ENCODE measurements at places on chromosomes 2 and 18.

DNA sequence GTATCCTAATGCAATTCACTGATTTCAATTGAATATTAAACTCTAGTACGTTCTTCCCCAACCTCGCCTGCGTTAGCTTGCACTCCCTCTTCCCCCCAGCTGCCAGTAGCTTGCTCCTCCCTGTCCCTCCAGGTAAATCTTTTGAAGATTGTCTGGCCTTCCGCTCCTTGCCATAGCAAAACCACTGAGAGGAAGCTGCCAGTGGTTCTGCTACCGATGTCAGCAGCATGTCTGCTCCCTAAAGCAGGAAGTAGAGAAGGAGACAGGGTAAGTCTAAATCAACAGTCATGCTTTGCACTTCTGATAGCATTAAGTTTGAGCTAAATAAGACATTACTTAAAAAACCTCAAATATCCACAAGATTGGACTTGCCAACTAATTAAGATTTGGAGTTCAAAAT lies 89.1 kb downstream of the SCN2A start:
- peak; percentile 18 for DNase-seq

- DNase-seq, result no peak
These were observed 212.5 kb upstream of the SMAD2 start for GRCh38 chr18:48142994-48143393.

DNA sequence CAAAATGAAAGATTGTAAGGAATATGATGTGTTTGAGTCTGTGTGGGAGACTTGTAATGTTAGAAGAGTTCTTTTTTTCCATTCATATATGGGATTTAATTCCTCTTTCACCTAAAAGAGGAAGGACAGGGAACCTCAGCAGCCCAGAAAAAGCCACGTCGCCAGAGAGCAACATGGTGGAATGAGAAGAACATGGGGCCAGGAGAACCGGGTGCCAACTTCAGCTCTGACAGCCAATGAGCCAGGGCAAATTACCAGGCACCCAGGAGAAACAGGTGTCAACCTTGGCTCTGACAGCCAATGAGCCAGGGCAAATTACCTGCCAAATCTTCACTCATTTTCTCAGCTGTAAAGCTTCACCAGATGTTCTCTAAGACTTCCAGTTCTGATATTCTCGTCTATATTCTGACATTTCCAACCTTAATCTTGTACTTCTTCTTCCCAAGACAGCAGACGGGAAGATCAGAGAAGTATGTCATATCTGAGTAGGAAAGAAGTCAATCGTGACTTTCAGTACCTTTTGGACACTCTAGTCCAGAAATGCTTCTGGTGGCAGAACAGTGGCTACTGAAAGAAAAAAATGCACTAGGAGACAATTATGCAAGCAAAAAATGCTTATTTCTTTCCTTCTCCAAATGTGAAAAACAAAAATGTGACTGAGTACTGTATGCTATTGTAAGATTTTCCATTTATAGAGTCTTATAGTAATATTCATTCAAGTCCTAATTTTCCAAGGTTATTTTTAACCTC lies 79.2 kb upstream of the COL5A2 start:
- DNase-seq, result no peak

GRCh38 chr18:79305911-79306310 lies 89.8 kb upstream of the NFATC1 start:
- DNase-seq, result no peak

DNA sequence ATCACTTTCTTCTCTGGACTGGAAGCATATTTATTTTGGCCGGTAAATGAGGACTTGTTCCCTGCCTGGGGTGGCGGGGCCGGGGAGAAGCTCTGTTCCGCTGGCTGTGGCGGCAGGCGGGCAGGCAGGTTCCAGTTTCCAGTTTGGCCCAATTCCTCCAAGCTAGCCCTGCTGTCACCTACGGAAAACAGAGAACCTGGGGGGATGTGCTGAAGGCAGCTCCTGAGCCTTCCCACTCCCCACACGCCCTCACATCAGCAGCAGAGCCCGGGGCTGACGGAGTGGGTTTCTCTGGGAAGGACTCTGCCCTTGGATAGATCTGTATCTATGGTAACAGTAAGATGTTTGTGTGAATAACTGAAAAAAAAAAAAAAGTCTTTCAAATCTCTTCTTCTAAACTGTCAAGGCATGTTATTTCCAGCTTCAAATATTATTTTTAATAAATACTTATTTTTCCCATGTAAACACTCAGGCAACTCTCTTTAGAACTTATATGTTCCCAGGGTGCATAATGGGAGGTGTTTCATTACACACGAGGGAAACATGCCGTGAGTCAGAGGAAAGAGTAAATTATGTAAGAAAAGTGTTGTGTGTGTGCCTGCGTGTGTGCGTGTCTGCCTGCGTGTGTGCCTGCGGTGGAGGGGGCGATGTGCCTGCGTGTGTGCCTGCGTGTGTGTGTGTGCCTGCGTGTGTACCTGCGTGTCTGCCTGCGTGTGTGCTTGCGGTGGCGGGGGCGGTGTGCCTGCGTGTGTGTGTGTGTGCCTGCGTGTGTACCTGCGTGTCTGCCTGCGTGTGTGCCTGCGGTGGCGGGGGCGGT lies 116.1 kb upstream of the ZNF516 start:
- DNase-seq, result no peak

DNA sequence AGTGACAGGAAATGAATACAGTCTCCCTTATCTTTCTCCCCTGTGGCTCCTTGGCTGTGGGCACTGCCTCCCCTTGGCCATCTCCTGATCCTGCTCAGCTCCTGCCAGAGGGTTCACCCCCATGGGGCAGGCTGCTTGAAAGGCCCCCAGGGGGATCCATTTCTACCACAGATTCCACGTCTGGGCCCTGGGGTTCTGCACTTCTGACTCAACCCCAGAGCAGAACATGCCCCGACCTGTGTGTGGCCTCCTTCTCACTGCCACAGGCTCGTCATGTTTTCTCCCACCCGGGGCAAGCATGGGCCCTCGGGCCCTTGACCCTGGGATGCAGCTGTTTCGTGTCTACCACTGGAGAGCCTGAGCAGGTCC lies 122.2 kb downstream of the ACKR3 start:
- DNase-seq, result no peak

DNA sequence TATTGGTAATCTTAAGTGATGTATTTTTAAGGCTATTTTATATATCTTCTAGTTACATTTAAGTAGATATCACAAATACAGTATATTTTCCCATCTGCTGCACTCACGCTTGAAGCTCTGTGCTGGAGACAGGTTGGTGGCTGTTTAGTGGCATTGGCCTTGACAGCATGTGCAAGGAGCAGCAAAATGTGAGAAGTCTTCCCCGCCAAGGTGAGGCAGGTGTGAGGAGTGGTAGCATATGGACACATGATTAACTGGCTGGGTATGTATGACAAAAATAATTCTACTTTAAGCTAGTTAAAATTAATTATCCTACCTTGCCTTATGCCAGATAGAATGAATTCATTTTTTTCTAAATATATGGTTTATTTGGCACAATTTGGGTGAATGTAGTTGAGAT lies 117.2 kb downstream of the CCDC102B start:
- no peak for DNase-seq

DNA sequence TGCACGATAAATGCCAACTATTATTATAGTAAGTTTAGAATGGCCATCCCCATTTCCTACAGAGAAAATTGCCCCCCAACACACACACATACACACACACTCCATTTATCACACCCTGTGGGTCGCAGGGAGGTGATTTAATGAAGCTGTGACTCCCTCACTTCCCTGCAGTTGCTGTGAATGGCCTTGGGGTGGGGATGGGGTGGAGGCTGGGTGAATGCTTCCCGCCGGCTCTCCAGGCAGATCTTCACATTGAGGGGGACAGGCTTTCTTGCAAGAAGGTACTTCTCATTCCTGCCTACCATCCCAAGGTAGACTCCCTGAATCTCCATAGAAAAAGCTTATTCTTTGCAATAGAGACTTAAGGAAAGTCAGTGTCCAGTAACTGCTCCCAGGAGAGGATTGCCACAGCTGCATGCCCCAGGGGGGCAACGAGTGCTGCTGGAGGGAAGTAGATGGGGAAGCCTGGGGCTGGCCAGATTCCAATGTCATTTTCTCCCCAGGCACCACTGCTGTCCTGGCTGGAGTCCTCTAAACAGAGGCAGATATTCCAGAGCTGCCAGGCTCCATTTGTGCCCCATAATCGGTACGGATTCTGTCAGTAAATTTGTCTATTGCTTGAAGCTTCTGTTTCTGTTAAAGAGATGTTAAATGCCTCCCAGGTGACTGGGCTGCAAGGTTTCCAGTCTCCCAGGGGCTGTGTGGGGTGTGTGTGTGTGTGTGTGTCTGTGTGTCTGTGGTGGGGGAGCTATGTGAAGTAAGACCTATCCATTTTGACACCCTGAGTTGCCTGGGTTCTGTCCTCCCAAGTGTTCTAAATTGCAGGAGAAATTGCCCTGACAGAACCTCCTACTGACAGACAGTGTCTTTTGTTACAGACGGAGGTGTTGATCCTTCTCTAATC lies 265.5 kb downstream of the SRBD1 start:
- DNase-seq, result no peak

- no peak for DNase-seq
These were observed 133.5 kb downstream of the SPTBN1 start for GRCh38 chr2:54589340-54590215.

GRCh38 chr2:238388794-238389193 lies 37.9 kb upstream of the ASB1 start:
- no peak for DNase-seq

GRCh38 chr18:62897153-62897552 lies 181.8 kb downstream of the PHLPP1 start:
- DNase-seq, result no peak

GRCh38 chr2:134361648-134362047 lies 107.8 kb downstream of the MGAT5 start:
- no peak for DNase-seq

DNA sequence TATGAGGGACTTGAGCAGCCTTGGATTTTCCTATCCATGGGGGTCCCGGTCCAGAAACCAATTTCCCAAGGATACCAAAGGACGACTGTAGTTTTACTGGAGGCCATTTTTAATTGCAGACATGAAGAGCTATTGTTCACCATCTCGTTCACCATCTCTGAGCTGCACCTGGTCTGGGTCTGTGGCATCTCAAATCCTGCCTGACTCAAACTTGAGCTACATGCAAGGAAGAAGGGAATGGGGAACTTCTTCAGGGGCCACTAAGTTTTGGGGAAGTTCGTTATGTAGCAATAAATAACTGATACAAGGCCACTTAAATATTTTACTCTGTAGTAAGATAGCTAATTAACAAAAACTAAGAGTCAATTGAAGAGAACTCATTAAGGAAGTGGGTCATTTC lies 2.1 kb upstream of the SMCHD1 start:
- peak; percentile 87 for DNase-seq

DNA sequence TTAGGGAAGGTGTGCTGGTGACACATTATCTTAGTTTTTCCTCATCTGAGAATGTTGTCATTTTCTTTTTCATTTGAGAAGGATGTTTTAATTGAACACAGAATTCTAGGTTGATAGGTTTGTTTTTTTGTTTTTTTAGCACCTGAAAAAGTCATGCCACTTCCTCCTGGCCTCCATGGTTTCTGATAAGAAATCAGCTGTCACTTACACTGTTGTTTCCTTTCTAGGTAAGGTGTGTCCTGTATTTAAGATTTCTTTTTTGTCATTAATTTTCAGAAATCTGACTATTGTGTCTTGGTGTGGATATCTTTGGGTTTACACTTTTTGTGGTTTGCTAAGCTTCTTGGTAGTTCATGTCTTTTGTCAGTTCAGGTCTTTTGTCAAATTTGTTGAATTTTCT lies 99.3 kb downstream of the ROCK1 start:
- DNase-seq, result no peak

GRCh38 chr2:46893269-46893939 lies 22.2 kb downstream of the MCFD2 start:
- DNase-seq, result no peak

GRCh38 chr2:202091476-202091875 lies 18.4 kb downstream of the KIAA2012 start:
- peak; percentile 84 for DNase-seq

- DNase-seq, result no peak
These were observed 16.4 kb downstream of the EMX1 start for GRCh38 chr2:72933646-72934151.

DNA sequence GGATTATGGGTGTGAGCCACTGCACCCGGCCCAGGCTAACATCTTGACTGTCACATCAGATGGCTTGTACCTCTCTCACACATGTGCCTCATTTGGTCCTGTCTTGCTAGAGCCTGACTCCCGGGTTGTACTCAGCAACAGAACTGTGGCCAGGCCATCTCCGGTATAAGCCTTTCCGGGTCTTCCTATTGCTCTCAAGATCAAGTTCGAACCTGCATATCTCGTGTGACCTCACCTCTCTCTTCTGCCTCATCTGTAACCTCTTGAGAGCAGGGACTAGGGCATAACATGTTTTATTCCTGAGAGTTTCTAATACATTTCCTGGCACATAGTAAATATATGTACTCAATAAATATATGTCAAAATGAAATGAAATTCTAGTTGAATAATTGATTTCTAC lies 114.0 kb downstream of the ACAA2 start:
- no peak for DNase-seq

DNA sequence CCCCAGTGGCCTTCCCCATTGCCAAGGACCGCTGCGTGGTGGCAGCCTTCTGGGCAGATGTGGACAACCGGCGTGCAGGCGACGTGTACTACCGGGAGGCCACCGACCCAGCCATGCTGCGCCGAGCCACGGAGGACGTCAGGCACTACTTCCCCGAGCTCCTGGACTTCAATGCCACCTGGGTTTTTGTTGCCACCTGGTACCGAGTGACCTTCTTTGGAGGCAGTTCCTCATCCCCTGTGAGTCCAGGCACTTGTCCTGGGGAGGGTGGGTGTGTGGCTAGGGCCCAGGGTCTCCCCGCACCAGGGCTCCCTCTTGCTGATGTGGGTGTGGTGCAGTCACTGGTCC lies 31.9 kb downstream of the SNED1 start:
- no peak for DNase-seq

GRCh38 chr18:2049986-2050385 lies 521.3 kb downstream of the METTL4 start:
- peak; percentile 85 for DNase-seq

GRCh38 chr2:184357033-184357432 lies 241.3 kb upstream of the ZNF804A start:
- DNase-seq, result no peak

DNA sequence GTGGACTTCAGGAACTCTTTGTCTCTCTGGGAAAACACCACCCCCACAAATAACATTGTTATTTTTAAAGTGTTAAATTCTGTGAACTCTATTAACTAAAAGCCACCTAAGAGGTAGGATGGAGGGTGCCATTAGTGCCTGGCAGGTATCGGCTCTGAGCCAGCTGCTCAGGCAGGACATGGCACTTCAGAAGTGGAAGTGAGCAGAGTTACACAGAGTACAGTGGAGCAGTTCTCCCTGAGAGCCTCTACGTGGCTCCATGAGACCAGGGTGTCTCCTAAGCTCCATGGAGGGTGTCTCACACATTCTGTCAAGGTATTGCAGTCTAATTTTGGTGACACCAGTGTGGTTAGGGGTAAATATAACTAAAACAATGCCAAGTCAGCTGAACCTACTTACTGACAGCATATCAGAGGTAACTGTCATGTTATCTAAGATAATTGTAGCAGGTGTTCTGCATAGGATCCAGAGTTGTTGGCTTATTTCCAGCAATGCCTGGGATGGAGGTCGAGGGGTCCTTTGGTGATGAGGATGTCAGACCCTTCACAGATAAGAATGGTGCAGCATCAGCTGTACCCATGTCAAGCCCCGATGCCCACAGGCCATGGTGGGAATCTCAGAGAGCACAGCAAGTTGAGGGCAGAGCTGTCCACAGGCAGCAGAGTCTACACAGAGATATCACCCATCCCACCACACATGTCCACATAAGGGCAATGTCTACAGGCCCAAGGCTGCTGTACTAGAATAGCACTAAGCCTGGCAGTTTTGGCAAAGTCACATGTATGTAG lies 8.6 kb upstream of the MALL start:
- no peak for DNase-seq

Data from MV-4-11 (cell line).